KBM-7 (cell line): ENCODE measurements at places on chromosomes 2 and 18.

- no peak for DNase-seq
These were observed 10.5 kb downstream of the CYTIP start for GRCh38 chr2:157433394-157433793.

GRCh38 chr2:218289639-218290315 lies 2.5 kb downstream of the TMBIM1 start:
- DNase-seq: no peak

GRCh38 chr18:56984731-56985130 lies 162.2 kb upstream of the BOD1L2 start:
- no peak for DNase-seq

DNA sequence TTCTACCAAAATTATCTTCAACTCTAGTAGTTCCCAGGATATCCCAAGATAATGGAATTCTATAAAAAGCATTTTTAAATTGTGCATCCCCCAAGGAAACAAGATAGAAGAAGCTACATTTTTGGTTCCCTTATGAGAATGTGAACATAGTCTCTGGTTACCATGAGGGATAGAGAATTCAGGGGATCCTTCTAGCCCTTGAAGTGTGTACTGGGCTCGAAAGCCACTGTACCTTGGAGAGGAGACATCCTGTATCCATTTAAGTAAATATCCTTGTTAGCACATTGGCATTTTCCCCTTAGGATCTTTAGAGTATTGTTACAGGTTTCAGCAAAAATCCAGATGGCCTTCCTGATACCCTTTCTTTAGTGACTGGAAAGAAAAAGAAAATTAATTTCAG lies 228.5 kb downstream of the RTP5 start:
- no peak for DNase-seq

- DNase-seq: no peak
These were observed 128.4 kb downstream of the IKZF2 start for GRCh38 chr2:213022987-213023386.

DNA sequence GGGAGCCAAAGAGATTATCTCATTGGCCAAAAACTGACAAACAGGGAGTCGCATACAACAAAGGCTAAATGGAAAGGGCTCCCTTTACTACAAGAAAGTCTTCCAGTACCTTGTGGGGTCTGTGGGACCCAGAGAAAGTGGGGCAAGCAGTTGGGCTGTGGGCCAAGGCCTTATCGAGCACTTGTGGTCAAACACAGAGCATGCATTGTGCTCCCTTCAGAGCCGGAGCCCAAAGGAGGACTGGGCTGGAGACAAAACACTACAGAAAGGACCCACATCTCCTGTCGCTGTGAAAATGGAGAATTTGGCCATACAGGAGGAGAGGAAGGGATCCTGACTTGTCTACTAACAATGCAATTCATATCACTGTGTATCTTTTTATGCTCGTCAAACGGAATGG lies 37.1 kb upstream of the SLC1A4 start:
- no peak for DNase-seq

GRCh38 chr2:237603718-237604362 lies 13.3 kb upstream of the RAB17 start:
- peak; percentile 80 for DNase-seq

DNA sequence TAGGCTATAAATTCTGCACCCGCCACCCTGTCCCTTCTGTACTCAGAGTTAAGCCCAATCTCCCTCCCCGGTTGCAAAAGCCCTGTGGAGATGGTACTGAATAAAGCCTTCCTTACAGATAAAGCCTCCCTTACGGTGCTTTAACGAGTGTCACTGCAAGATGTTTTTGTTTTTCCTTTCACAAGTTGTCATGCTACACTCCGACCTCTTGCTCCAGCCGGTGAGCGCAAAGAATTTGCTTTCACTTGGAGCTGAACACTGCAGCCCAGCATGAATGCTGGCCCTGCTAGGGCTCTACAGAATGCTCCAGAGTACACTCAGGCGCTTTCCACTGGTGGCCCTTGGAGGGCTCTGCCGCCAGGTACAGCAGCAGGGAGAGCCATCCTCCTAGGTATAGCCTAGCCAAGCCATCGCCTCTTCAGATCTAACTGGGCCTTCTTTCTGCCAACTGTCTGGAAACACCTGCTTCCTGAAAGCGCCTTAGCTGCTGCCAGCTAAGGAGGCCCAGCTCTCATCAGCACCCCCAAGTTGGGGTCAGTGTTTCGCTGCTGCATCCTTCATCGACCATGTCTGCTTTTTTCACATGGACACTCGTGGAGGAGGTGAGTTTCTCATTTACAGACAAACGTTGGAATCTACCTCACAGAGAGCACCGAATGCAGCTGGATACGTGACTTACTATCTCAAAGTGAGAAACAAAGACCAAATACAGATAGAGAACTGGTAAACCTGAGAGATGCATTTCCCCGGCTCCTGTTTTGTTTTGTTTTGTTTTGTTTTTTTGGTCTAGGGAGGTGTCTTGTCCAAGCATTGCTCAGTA lies 13.4 kb upstream of the CREG2 start:
- DNase-seq: peak; percentile 48

- DNase-seq: no peak
These were observed 177.8 kb upstream of the SCN7A start for GRCh38 chr2:166671801-166672200.

GRCh38 chr2:124267794-124268193 lies 242.7 kb downstream of the CNTNAP5 start:
- no peak for DNase-seq

- peak; percentile 12 for DNase-seq
These were observed 31.5 kb downstream of the NOL10 start for GRCh38 chr2:10658041-10658913.

- no peak for DNase-seq
These were observed 30.9 kb downstream of the RTP5 start for GRCh38 chr2:241900251-241901017.

- peak; percentile 81 for DNase-seq
These were observed 31.9 kb upstream of the TFPI start for GRCh38 chr2:187586011-187586641.

DNA sequence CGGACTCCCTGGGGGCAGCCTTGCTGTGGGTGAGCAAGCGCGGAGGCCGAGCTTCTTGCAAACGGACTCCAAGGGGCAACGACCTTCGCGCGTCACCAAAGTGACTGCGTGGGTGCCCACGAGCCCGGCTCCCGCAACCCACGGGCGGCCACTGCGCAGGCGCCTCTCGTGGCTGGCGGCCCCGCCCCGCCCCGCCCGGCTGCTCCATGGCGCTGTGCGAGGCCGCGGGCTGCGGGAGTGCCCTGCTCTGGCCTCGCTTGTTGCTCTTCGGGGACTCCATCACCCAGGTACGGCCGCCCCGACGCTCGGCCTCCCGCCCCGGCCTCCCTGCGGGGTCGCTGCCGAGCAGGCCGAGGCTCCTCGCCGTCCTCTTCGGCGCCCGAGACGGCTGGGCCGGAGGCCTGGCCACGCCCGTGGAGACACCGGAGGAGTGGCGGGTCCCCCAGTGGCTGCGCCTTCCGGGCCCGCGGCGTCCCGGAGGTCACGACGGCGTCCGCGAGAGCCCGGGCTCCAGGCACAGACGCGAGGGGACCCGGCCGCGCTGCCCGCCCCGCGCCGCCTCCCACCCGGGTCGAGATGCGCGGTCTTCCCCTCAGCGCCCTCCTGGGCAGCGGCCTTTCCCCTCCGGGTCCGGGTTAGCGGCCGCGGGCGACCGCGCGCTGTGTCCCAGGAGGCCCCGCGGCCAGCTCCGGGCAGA lies at the start of gene IAH1:
Gene IAH1, plus strand, starts transcription at position 191 of the 697 bp plus-strand sequence. Its CDS starts 16 bp downstream, at position 207.
- peak; percentile 40 for DNase-seq

GRCh38 chr18:1796636-1797035 lies 774.7 kb downstream of the METTL4 start:
- DNase-seq: no peak

GRCh38 chr2:114628481-114628880 lies 186.0 kb downstream of the DPP10 start:
- no peak for DNase-seq

DNA sequence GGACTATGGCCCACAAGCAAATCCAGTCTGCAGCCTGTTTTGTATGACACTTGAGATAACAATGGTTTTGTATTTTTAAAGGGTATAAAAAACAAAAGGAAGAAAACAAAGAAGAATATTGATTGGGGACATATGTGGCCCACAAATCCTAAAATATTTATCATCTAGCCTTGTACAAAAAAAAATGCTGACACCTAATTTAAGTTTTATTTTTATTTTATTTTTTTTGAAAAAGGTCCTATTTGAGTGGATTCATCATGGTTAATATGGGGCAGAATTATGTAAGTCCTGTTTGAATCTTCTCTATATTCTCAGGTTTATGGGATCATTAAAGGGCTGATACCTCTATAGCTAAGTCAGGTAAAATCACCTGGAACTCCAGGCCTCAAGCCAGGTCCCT lies 525.7 kb downstream of the LRP1B start:
- no peak for DNase-seq

GRCh38 chr2:17263570-17263968 lies 254.7 kb downstream of the RAD51AP2 start:
- no peak for DNase-seq

DNA sequence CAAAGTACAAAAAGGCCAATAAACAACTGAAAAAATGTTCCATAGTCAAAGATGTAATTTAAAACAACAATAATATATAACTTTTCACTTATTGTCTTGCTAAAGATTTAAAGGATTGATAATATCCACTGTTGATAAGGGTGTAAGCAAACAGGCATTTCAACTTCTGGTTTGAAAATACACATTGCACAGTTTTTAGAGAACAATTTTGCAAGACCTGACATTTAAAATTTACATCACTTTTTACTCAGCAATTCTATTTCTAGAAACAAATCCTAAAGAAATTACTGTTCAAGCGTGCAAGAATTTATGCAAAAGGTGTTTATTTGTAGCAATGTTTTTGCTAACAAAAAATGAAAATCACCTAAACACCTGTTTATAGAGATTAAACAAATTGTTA lies 120.4 kb downstream of the TDRD15 start:
- DNase-seq: no peak

- DNase-seq: no peak
These were observed 29.2 kb downstream of the SLC66A2 start for GRCh38 chr18:79921984-79922965.

- no peak for DNase-seq
These were observed 198.8 kb downstream of the KCNS3 start for GRCh38 chr2:18077231-18077630.

GRCh38 chr2:210195101-210195852 lies 24.1 kb upstream of the KANSL1L start:
- DNase-seq: peak; percentile 64

- no peak for DNase-seq
These were observed 62.5 kb downstream of the SPHKAP start for GRCh38 chr2:228118940-228119339.

DNA sequence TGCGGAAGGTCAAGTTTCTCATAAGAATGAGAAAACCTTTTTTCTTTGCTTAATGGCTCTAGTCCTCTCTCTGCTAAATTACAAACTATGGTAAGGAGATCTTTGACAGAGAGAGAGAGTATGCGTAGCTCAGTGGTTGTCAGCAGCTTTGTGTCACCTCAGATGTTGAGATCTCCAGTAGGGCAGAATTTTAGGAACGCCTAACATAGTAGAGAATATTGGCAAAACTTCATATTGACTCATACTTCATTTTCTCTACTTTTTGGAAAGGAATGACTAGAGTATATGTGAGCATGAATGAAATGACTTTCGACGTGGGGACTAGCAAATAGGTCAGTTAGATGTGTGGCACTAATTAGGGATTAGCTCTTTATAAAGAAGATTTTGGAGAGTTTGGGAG lies 64.0 kb downstream of the WDR7 start:
- DNase-seq: no peak

GRCh38 chr18:79518028-79518682 lies 122.4 kb downstream of the NFATC1 start:
- no peak for DNase-seq

- DNase-seq: no peak
These were observed 315.8 kb upstream of the KYNU start for GRCh38 chr2:142561656-142562055.

DNA sequence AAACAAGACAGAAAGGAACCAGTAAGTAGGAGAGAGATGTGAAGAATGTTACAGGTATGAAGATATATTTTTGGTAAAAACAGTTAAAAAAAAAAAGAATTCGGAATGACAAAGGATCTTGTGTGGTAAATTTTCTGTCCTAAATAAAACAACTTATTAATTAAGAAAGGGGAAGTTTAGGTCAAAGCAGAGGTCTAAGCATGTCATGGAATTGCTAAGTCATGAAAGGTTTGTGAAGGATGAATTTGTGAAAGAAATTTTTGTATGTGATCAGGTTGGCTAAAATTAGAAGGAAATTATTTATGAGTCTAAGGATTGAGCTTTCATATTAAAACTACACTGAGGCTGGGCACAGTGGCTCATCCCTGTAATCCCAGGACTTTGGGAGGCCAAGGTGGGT lies 11.1 kb upstream of the ALPG start:
- peak; percentile 21 for DNase-seq

GRCh38 chr2:23425885-23426262 lies 40.9 kb downstream of the KLHL29 start:
- DNase-seq: no peak

DNA sequence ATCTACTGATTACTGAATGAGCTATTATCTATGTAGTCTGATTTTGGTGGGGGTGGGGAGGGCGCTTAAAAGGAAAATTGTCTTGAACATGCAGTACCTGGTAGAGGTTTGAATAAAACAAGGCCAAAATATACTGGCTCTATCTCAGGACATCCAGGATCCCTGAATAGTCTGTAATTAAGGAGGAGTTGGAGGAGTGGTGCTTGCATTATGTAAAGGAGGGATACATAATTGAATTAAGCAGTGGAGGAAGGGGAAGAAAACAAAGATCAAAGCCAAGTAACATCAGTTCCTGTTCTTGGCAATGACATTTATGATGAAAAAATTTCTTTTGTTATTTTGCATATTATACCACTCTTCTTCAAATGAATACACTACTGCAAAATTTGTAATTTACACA lies 539.4 kb upstream of the ZEB2 start:
- DNase-seq: no peak

- DNase-seq: no peak
These were observed 104.0 kb downstream of the CABLES1 start for GRCh38 chr18:23239350-23239692.

GRCh38 chr18:56314396-56314795 lies 324.0 kb downstream of the TXNL1 start:
- DNase-seq: no peak

DNA sequence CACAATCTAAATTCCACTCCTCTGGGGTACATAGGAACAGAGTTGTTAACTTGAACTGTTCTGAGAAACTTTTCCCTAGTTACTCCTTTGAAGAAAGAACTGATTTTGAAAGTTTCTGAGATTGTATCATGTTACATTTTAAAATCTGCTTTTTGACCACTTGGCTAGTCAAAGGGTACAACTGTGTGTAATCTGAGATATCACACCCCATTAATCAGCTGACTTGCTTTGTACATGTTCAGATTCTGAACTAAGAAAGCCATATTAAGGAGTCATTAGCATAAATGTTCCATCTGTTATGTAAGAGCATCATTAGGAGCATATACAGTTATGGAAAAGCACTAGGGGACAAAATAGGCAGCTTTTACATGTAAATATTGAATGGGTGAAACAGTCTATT lies 3.8 kb upstream of the WDR35 start:
- no peak for DNase-seq
